OCI-LY7 (cell line): ENCODE measurements at places on chromosomes 11 and 22.

- DNase-seq = no peak
Observed at GRCh38 chr11:112652786-112653390, 308.3 kb upstream of the NCAM1 start.

GRCh38 chr22:38068641-38069371, 11.6 kb downstream of the PICK1 start:
- no peak for DNase-seq

GRCh38 chr22:29030618-29031226, 30.9 kb downstream of the C22orf31 start:
- DNase-seq = no peak

- peak; percentile 28 for DNase-seq
Observed at GRCh38 chr11:86067009-86067850, 1.7 kb downstream of the PICALM start.

GRCh38 chr11:11996321-11997048, 11.9 kb downstream of the DKK3 start:
- DNase-seq = no peak

DNA sequence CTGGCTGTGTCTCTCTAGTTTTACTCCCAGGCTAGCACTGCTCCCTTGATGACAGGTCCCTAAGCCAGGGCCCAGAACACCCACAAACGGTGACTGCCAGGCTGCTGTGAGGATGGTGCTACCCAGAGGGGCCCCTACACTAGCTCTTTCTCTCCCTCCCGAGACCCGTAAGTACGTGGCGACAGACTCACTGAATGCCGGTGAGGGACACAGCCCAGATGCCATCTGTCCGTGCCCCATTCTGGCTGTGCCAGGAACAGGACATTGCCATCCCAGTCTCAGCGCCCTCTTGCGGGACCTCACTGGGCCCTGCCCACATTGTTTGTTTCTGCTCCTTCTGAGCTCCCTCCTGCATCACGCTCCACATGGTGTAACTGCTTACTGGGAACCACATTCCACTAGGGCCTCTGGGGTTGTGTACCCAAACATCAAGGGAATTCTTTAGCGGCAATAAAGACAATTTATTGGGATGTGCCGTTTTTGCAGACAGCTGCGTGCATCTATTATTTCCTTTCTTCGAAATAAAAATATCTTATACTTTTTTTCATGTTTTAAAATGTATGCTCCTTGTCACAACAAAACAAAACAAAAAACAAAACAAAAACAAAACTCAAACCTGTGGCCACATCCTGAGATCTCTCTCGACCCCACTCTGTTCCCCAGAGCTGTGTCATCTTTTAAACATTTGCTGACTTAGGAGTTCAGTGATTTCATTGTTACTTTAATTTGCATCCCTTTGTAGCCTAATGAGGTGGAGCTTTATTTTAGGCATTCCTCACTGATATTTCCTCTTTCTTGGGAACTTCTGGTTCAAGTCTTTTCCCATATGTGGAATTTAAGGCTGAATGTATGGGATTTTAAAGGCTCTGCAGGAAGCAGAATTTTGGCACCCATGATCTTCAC, 4.4 kb upstream of the TPCN2 start:
- peak; percentile 58 for DNase-seq

DNA sequence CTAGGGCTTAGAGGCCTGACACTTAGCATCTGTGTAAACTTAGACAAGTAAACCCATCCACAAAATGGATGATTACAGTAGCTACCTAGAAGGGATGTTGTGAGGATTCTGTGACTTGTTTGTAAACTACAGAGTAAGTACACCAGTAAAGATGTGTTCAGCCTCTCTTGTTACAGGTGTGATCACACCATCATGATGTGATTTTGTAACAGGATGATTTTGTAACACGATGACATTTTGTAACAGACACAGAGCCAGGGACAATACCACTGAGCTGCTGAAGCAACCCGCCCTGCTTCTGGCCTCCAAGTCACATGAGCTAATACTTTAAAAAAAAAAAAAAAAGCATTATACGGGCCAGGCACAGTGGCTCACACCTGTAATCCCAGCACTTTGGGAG, 17.0 kb downstream of the FADD start:
- DNase-seq = no peak

DNA sequence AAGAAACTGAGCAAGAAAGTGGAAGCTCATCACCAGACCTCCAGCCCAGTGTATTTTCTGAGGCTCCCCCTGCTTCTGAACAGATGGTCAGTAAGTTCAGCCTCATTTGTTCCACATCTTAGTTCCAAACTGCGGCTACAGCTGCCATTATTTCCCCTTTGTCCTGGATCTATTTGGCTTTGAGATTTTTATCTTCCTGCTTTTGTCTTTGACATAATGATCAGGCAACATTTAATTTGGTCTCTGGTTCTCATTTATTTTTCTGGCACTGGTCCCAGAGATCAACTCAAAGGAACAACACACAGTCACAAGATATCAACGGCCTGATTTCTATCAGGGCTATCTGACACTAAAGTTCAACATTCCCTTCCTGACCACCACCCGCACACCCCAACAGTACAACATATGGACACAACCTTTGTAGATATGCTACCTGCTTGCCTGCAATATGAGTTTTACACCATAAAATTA, 137.5 kb downstream of the FAM76B start:
- DNase-seq = no peak

DNA sequence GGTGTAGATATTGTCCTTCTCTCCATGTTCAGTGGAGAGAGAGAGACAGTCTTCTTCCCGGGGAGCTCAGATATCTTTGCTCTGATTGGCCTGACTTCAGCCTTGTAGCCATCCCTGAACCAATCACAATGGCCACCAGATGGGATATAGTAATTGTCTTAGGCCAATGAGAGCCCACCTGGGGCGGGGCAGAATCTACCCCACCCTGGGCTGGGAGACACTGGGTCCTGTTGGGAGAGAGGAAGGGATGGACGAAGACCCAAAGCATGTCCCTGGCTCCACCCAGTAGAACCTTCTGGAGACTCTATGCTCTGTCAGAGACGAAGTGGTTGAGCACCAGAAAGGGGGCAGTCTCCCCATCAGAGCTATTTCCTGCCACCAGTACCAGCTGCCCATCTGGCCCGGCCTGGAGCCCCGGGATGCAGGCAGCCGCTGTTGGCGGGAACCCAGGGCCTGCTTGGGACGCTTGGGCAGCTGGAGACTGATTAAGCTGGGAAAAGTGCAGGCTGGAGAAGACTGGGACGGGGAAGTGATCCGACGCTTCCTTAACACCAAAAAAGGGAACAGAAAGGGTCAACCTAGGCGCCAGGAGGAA, 31.6 kb upstream of the CBX7 start:
- DNase-seq = no peak

DNA sequence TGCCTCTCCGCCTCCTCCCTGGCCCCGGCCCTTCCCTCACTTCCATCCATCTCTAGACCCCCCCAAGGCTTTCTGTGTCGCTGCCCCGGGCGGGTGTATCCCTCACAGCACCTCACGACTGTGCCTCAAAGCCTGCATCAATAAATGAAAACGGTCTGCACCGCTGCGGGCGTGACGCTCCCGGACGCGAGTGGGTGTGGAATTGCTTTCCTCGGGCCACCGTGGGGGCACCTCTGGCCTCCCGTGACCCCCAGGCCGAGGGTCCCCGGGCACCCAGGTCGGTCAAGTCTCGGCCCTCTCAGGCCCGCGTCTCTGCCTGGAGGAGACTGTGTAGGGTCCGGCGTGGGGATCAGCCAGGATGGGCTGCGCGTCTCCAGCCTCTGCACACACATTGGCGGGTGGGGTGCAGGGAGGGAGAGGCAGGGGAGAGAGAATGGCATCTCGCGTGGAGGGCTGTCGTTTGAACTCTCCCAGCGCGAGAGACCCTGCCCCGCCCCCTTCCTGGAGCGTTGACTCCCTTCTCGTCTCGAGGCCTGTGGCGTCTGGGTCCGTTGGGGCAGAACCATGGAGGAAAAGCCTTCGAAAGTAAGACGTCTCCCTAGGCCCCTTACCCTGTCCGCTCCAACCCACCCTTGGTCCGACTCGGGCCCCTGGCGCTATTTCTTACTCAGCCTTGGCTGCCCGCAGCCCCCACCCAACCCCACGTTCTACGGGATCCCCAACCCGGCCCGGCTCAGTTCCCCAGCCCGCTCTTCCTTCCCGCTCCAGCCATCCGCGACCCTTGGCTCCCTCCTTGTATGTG, at the start of gene CATSPERZ:
Gene CATSPERZ (plus strand): TSS at position 512 of the 802 bp plus-strand sequence. CDS start 53 bp downstream, at position 565.
- no peak for DNase-seq

DNA sequence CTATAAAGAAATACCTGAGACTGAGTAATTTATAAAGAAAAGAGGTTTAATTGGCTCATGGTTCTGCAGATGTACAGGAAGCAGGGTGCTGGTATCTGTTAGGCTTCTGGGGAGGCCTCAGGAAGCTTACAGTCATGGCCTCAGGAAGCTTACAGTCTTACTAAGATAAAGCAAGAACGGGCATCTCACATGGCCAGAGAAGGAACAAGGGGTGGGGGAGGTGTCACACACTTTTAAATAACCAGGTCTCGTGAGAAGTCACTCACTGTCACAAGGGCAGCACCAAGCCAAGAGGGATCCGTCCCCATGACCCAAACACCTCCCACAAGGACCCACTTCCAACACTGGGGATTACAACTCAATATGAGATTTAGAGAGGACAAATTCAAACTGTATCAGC, 192.8 kb upstream of the B3GAT1 start:
- no peak for DNase-seq

DNA sequence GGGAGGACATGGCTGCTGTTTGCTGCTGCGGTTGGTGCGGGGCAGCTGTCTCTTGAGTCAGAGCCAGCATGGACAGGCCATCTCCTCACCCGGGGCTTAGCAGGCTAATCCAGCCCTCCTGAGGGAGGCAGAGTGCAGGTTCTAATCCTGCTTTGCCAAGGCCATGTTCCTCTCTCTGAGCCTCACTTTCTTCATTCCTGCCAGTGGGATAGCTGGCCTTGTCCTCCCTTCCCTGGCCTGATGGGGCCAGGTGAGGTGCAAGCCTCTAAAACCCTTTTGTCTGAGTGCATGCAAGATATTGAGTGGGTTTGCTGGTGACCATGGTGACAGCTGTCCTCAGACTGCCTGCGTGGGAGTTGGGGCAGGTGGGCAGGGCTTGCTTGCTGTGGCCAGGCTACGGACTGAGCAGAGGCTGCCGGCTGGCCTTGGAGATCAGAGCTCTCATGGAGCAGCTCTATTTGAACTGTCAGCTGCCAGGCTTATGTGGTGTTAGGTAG, 3.6 kb downstream of the USP35 start:
- DNase-seq = no peak

DNA sequence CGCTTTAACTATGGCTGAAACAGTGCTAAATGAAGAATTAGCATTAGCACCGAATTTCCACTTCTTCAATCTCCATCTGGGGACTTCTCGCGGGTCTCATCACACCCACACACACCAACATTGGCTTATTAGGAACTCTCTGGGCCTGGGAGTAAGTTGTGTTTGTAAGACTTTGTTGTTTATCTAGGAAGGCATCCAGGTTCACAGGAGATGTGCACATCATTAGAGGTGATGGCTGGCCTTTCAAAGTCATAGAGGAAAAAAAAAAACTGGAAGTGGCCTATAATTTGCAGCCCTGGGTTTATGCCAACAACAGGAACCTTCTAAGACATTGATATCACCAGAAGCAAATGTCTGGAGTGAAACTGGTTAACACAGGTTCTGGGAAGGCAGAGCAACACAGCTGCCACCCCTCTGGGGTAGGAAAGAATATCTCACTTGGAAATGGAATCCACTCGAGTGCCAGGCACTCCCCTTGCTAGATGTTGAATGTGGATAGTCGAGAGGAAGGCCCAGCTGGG, 84.5 kb downstream of the TRAF6 start:
- no peak for DNase-seq

- DNase-seq = no peak
Observed at GRCh38 chr22:49503896-49504521, 323.7 kb downstream of the BRD1 start.

GRCh38 chr22:20021196-20022181, 579 bp downstream of the TANGO2 start:
- DNase-seq = peak; percentile 14

GRCh38 chr22:41003976-41004375, 52.8 kb downstream of the RBX1 start:
- DNase-seq = no peak

GRCh38 chr11:120759046-120759445, 247.5 kb downstream of the GRIK4 start:
- DNase-seq = no peak

DNA sequence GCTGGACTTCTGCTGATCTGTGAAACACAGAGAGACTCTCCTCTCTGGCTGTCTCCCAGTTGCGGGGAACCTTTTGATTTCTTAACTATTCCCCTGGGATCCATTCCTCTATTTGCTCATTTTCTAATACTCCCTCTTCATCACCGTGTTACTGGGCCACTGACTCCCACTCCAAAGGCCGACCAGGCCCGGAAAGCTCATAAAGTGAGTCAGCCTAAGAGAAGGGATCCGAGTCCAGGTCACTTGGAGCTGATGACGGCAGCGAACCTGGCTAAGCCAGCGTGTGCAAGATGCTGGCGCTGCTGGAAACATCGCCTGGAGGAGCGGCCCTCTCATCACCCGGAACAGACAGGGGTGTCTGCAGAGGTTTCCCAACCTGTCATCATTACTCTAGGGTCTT, 112.8 kb downstream of the FBXO7 start:
- no peak for DNase-seq

GRCh38 chr22:19885841-19886592, 31.3 kb upstream of the GNB1L start:
- DNase-seq = peak; percentile 33

DNA sequence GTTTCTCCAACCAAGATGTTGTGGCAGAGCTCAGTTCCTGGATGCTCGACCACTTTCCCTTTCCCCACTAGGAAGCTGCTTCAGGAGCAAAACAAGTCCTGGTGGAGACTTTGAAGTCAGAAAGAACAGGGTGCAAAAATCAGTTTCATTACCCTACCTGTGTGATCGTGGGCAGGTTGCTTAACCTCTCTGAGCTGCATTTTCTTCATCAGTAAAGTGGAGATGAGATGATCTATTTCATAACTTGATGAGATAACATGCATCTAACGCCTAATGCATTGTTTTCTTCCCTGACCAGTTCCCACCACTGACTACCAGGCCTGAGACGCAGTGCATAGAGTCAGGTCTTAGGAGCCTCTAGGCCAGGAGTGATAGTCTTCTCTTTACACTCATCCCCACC, 470.0 kb downstream of the SOX6 start:
- no peak for DNase-seq
